ENCODE measurements at places on chromosomes 5 and 9. TPM values are rescaled to one million over a fixed set of nuclear protein-coding genes. Genes with fewer than 3 reads are reported as not detected.

DNA sequence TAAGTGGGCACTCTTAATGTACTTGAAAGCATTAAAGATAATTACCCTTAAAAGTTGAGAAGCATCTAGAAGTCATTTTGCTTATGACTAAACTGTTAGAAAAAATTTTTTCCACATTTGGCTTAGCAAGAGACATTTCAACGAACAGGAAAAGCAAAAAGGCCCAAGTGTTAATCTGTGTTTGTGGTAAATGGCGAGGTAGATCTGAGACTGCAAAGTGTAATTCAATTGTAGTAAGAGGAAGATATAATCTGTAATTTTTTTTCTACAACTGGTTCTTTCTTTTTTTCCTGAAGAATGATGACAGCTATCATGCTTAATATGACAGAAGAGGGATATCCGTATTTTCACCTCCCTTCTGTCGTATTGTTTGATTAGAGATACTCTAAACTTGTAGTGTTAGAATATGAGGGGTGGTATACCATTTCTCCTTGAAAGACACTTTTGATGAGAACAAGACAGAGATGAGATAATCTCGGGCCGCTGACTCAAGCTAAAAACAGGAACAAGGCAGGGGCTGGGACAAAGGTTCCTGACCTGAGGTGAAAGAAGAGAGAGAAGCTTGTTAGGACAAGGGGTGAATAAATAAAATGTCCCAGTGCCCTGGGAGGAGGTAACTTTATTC lies 459.3 kb upstream of the ZNF608 start:
- ATAC-seq = no peak

DNA sequence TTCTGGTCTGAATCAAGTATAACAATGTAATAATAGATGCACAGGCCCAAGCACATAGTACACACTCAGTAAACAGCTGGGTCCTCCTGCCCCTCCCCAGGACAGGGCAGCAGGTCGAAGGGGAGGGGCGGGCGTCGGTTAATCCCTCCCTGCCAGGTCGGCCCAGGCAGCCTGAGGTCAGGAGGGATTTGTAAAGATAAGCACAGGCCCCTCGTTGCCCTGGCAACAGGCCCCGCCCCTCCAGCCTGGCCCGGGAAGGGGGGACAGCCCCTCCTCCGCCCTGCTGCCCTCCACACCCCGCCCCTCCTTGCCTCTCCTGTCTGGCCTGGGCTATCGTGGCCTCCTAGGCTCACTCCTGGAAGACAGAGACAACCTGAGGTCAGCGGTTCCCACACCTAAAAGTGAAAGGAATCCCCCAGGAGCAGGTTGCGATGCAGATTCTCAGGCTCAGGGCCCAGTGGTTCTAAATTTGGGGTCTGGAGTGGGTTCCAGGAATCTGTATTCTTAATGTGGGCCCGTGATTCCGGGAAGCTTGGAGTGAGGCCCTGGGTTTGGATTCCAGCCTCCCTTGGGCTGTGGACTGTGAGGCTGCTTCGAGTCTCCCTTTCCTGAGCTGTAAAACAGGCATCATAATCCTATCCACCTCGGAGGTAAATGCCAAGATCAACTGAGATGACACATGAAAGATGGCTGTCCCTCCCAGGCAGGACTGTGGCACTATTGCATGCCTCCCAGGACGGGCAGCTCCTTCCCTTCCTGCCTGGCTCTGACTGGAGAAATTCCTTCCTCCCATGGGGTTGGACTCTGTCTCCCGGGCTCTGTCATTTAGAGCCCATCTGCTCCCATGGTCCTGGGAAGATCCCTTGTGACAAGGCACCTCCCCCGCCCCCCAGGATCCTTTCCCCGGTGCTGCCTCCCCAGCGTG lies 4.4 kb downstream of the CRB2 start:
- ATAC-seq = no peak

- no peak for ATAC-seq
Observed at GRCh38 chr5:159955056-159955624, 38.9 kb downstream of the ADRA1B start.

- no peak for ATAC-seq
Observed at GRCh38 chr5:93807846-93808245, 66.4 kb upstream of the POU5F2 start.

DNA sequence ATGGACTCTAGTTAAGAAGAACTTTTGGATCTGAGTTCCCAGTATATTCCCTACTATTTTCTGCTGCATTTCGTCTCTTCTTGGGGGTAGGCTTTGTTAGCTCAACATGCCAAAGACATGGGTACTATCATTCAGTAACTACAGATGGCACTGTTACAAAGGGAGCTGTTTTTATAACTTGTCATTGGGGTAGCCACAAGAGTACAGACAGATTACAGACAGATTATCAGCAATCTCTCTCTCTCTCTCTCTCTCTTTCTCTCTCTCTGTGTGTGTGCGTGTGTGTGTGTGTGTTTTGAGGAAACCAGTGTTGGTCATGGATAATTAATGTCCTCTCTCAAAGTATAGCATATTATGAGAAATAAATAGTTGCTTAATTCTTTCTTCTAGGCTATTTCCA lies 116.1 kb downstream of the WDR70 start:
- no peak for ATAC-seq

TMC1 gene
- 0.41 TPM for total RNA-seq

MCTP1 gene
- total RNA-seq = not detected

DNA sequence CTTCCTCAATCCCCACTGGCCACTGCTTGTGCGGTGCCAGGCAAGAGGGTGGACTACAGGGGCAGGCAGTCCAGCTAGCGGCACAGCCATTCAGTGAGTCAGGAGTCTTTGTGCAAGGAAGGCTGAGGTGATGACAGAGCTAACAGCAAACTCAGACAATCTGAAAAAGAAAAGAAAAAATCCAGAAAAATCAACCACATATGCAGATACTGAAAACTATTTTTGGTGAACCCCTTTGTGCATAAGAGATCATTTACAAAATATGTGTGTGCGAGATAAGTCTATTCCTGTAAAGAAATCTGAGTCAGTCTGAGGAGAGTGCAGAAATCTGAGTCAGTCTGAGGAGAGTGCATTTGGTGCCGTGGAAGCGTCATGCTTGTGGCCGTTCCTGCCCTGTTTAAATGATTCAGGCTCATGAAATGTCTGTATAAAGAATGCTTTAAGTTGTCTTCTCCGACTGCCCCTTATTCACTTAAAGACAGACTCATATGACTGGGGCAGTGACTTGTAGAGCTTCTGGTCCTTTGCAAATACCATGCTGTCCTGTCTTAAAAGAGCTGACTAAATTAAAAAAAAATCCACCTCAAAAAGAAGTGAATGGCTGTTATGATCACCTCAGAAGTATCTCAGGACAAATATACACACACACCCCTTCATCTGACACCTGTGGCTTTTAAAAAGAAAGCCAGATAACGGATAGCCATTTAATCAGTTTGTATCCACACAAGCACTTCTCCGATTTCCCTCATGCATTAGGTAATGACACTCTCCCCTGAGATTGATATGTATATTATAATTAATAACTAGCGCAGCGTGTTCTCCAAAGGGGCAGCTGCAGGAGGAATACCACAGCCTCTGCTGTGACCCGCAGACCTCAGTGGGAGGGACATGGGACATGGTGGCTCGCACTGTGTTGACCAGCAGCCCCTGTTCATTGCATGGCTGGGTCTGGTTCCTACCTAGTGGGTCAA lies 47.3 kb downstream of the TRIO start:
- ATAC-seq = peak; percentile 56

DNA sequence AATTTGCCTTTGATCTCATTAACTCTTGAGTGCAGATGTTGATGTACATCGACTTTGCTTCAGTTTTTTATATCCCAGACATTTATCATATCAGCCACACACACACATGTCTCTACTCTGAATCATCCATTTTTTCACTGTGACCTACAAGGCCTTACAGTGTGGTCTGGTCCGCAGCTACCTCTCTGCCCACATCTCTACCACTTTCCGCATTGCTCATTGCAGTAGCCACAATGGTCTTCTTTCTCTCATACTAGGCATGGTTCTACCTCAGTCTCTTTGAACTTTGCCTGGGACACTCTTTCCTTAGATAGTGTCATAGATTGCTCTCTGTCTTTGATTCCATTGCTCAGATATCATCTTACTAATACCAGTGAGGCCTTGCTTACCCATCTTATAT lies 87.9 kb upstream of the FSD1L start:
- ATAC-seq = peak; percentile 96

- no peak for ATAC-seq
Observed at GRCh38 chr9:18947892-18948339, 85.1 kb downstream of the SAXO1 start.

CDC23 gene
- total RNA-seq = 42.3 TPM

- peak; percentile 100 for ATAC-seq
Observed at GRCh38 chr9:134301387-134302129, 24.7 kb upstream of the RXRA start.

Data from activated T-helper 17 cell treated with anti-CD3 and anti-CD28 coated beads, Interleukin-2, amount 50 U/mL, for 72 hours (primary cell).